Cerebellar nuclear complex (tissue), 1 donor: ENCODE measurements at places on chromosomes 3 and 15.

DNA sequence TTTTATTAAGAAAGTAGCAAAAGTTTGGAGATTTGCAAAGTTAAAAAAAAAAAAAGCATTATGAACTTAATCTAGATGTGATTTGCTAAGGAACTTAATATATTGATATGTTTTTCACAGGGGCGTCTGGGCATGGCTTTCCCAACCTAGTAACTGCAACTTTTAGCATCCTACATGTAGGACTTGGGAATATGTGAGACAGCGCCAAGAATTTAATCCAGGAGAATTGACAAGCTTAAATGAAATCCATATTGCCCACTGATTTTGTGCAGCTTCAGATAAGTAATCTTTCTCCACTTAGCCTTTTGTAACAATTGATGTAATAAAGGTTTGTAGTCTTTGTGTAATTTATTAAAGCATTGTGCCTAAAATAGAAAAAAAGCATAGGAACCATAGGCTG, 982 bp upstream of the GABPB1 start:
- DNase-seq: no peak

- no peak for DNase-seq
Observed at GRCh38 chr3:57918123-57918837, 89.9 kb upstream of the FLNB start.

- DNase-seq: no peak
Observed at GRCh38 chr3:25558121-25558520, 106.6 kb downstream of the TOP2B start.

DNA sequence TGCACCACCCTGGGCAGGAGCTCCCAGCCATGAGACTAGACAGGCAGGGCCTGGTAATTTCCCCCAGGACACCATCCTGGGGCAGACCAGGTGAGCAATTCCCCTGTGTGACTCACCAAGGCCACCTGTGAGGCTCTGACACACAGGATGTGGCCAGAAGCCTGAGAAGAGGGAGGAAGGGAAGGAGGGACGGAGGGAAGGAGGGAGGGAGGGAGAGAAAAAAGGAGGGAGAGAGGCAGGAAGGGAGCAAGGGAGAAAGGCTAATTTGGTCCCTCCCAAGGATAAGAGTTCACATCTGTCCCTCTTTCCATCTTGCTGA, 25.9 kb downstream of the WNT7A start:
- no peak for DNase-seq

DNA sequence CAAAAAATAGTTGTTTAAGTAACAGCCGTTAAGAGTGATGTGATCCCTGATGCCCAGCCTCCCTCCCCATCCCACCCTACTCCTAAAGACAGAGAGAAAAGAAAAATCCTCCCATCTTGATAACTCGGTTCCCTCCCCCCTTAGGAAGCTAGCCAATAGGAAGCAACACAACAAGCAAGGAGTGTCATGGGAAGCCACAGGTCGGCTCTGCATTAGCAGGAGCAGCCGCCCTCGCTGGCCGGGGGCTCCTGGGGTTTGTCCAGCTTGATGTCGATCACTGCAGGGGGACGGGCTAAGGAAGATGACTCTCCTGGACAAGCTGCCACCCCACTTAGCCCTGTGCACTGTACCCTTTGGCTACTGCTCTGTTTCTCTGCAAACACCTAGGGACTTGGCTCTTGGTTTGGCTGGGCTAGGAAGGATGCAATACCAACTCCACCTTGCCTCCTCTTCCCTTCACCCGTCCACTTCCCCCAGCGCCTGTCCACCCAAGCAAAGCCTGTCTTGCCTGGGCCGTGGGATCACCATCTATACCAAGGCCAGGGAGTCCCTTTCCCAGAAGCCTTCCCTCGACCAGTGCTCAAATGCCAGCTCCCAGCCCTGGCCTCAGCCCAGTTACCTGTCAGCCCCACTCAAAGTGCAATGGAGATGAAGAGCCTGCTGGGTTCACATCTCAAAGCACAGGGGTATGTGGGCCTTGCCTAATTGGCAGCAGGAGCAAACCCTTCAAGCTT, 23.1 kb downstream of the SRPRB start:
- DNase-seq: peak; percentile 54

- DNase-seq: no peak
Observed at GRCh38 chr15:86139828-86140227, 60.2 kb downstream of the AGBL1 start.

GRCh38 chr15:62853114-62853840, 189.3 kb upstream of the TPM1 start:
- no peak for DNase-seq

DNA sequence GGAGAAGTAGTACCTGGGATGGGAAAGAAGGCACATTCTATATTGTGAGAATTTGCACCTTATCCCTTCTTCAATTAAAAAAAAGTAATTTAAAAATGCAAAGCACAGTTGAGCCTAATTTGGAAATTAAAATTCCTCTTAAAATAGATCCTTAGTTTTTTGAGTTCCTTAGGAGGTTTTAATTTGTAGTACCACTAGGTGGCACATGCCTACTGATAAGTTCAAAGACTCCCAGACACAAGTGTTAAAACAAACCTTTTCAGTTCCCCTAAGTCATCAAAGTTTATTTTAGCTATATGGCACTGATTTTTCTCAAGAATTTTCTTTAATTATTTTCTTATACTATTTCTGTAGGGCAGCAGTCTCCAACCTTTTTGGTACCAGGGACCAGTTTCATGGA, 127.6 kb upstream of the AZI2 start:
- no peak for DNase-seq

DNA sequence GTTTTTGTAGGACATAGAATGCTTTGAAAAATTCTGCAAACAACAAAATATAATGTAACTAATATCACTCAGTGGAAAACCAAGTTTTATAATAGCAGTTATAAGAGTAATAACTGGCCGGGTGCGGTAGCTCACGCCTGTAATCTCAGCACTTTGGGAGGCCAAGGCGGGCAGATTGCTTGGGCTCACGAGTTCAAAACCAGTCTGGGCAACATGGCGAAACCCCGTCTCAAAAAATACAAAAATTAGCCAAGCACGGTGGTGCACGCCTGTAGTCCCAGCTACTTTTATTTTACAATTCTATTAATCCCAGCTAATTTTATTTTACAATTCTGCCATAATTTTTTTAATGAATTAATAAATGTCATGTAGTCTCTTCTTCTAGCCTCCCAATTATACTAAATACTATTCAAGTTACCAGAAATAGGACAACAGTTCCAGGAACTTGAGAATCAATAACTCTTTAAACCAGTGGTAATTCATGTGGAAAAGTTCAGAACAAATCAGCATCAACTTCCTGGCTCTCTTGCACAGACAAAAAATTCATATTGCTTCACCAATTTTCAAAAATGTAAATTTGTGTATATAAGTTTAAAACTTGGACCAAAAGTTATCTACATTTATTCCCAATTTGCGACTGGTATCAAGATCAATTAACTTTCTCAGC, 2.2 kb downstream of the DENND4A start:
- no peak for DNase-seq

DNA sequence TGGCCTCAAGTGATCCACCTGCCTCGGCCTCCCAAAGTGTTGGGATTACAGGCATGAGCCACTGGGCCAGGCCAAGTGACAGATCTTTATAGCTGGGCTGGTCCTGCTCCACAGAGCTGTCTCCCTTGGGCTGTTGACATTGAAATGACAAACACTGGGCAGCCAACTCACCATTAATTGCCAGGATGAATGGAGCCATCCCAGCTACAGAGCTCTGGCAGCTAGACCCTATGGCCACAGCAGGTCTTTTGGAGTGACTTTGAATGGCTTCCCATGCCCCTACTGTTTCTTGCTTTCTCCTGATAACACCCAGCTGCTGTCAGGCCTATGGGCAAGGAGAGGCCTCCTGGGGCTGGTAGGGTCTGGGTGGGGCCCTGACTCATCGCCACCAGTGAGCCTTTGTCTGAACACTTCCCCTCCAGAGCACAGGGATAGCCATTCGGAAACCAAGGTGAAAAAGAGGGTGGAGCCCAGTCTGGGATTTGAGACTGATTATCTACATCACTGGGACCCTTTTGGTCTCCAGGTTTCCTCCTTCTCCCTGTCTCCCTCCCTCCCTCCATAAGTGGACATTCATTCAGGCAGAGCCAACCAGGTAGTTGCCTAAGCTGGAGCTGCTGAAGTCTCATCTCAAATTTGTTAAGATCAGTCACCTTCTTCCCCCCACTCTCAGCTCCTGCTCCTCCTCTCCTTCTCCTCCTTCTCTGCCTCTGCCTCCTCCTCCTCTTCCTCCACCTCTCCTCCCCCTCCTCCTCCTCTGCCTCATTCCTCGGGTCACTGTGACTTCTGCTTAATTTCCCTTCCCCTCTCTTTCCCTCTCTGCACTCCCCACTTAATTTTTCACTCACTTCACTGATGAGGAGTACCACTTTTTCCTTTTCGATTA, 34.0 kb downstream of the BHLHE40 start:
- no peak for DNase-seq

DNA sequence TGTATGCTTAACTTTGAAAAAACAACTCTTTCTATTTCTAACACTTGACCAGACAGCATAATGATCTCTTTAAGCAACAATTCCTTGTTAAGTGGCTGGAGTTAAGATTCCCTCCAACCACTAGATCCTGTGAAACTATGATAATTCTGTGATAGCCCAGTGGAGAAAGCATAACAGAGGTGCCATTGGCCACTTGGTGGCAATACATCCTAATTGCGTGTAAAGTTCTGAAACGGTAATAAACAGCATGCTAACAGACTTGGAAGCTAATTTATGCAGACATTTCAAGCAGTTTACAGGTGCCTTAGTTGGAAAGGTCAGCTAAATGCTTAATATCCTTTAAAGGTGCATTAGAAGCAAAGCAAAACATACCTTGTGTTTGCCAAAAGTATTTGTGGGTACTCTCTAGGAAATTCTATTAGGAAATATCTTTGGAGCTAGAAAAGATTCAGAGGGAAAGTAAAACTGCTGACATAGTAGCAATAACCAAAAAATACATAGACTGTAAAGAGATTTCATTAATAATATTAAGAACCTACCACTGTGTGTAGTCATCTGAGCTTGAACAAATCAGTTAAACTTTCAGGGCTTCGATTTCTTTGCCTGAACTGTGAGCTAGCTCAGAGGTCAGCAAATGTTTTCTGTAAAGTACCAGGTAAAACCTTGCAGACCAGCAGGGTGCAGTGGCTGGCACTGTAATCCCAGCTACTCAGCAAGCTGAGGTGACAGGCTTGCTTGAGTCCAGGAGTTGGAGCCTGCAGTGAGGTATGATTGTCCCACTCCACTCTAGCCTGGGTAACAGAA, 19.0 kb upstream of the CSTA start:
- DNase-seq: no peak

- DNase-seq: no peak
Observed at GRCh38 chr15:64263567-64263966, 92.4 kb downstream of the CSNK1G1 start.

- peak; percentile 25 for DNase-seq
Observed at GRCh38 chr15:52208306-52208946, 17.2 kb upstream of the GNB5 start.

GRCh38 chr15:77807115-77807514, 174.4 kb upstream of the LINGO1 start:
- no peak for DNase-seq

DNA sequence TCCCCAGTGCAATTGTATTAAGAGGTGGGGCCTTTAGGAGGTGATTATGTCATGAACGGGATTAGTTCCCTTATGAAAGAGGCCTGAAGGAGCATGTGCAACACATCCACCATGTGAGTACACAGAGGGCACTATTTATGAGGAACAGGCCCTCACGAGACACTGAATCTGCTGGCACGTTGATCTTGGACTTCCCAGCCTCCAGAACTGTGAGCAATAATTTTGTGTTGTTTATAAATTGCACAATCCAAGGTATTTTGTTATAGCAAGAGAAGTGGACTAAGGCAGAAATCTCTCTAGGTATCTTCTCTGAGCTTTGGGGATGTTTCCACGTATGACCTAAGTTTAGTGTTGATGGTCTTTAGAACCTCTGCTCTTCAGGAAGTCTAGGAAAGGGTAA, 149.3 kb upstream of the CBLB start:
- DNase-seq: no peak

DNA sequence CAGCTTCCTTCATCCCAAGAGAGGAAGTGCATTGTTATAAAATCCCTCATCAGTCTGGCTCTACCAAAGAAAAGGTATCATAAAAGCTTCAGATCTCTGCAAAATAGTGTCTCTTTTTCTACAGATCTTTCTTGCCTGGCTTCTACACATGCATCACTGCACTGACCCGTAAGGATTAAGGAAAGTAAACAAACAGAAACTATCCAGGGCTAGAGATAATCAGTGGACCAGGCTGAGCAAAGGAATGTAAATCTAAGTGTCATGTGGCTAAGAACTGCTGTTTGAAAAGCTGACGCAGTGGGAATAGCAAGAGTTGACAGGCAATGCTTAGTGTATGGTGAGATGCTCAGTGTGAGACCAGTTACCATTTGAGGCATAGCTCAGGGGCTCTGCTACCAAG, 339.7 kb downstream of the IL5RA start:
- no peak for DNase-seq

DNA sequence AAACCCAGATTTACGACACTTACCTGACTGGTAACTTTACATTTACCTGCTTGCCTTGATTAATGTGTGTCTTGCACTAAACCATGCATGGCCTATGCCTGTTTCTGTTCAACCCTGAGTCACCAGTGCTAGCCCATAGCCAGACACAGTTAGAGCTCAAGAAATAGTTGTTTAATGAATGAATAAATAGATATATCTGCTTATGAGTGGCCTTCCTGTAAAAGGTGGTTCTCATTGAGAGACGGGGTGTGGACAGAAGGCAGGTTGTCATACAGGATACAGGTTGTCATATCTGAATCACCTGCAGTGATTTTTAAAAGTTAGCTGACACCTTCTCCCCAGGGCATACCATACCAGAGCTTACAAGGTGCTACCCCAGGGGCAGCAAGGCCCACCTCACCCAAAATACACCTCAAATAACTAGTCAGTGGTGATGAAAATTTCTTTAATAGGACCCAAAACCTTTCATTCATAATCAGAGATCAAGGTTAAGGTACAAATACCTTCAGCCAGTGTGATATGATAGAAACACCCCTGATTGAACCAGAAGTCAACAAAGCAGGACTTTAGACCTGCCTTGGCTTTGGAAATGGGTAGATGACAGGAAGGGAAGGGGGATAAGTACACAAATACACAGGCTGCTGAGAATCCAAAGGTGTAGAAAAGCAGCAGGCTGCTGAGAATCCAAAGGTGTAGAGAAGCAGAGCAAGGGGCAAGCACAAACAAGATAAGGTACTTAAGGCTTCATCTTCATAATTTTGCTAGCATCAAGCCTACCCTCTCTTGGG, 45.4 kb upstream of the TSC22D2 start:
- no peak for DNase-seq

- DNase-seq: no peak
Observed at GRCh38 chr15:70047386-70048197, 50.1 kb downstream of the TLE3 start.

DNA sequence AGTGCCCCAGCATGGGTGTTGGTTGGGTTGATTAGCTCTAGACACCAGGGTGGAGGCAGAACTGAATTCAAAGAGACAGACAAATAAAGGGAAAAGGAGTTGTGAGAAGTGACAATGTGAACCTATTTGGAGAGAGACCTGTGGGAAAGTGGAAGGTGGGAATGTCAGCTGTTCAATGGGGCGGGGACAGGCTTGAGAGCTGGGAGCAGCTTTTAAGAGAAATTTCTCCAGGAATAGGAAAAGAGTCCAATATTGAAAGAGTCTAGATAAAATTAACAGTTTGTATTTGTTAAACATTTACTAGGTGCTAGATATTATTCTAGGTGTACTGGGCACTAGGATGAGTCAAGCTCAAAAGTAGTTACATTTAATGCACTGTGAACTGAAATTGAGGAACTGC, 225.3 kb downstream of the GAP43 start:
- no peak for DNase-seq
